CD4-positive, CD25-positive, alpha-beta regulatory T cell (primary cell): ENCODE measurements at places on chromosomes 1 and 21. TPM values are rescaled to one million over a fixed set of nuclear protein-coding genes. Genes with fewer than 3 reads are reported as not detected.

The SPRR2F gene
- total RNA-seq: not detected

The SYT14 gene
- not detected for total RNA-seq

The EDN2 gene
- 0.52 TPM for total RNA-seq

The WDR3 gene
- 11.4 TPM for total RNA-seq

DNA sequence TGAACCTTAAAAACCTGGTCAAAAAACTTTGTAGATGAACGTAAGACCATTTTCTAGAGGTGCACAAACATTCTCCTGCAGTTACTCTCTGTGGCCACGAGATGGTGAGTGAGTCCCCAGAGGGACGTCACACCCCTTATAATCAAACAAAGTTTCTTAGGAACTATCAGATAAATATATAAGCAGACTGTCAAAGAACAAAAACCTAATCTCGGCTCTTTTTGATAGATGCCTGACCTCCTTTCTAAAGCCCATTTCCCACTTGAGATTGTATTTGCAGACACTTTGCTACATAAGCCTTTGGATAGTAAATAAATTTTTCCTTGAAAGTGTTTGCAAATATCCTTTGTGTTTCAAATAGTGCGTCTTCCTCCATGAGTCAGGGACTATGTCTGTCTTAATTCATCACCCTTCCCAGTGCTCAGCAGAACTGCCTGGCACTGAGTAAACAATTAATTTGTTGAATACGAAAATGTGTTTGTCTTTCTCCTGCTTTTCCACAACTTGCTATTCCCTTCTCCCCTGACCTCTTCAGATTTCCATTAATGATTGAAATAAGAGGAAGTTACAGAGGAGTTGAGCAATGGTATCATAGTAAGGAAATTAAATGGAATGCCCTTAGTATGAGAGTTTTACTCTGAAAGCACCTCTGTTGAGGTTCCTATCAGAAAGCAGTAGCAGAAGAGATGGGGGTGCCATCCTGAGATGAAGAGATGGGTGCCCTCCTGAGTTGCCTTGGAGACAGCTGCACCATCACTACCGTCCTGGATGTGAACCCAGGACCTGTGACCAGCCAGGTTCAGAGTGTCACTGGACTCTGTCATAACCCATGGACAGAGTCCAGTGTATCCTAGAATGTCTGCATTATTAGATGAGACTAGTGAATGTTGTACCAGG is 57.8 kb upstream of the RAVER2 start:
- peak; percentile 42 for DNase-seq

GRCh38 chr21:40567501-40567900 is 279.5 kb downstream of the DSCAM start:
- DNase-seq: no peak

DNA sequence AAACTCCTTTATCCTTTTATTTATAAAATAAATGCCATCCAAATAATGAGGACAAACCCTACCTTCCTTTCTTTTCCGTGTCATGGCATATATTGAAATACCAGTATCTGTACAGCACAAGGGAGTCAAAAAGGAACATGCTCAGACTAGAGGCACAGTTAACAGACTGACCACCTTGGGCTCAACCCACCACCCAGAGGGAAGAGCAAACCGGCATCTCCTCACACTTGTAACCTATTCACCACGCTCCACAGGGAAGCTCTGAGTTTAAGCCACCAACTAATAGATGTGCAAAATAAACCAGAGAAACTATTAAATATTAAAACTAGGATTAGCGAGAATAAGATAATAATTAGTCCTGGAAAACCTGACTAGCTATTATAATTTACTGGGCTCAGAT is 112.7 kb downstream of the SIPA1L2 start:
- DNase-seq: no peak

GRCh38 chr1:958823-959730 is at the start of gene NOC2L:
Gene NOC2L (minus strand): TSS chr1:959256. CDS start chr1:959240, 16 bp downstream.
- peak; percentile 92 for DNase-seq

DNA sequence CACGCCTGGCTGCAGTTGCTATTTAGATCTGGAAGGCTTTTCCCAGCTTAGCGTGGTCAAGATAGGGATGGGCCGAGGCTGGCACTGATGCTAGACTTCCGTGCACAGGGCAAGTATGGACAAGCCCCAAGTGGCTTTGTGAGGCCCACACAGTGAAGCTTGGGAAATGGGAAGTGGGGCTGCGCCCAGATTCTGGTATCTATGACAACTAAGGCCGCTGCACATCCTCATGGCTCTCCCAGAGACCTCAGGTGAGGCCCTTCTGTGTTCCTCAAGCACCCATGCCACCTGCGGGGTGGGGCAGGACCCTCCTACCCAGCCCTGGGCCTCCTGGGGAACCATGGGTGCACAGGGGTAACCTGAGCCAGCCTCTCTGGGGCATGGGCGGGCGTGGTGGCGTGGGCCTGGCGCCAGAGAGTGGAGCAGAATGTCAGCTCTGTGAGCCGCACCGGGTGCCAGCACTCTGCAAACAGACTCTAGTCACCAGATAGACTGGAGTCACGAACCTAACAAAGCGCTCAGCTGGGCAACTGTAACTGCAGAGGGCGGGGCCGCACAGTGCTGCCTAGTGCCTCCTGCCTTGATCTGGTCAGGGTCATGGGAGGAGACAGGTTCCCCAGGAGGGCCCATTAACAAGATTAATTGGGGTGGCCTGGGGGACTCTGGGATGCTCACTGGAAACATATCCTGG is 46.4 kb downstream of the ELF3 start:
- DNase-seq: no peak

- DNase-seq: no peak
These were observed 25.4 kb downstream of the UMODL1 start for GRCh38 chr21:42096566-42096965.

- DNase-seq: no peak
These were observed 10.4 kb downstream of the GABRD start for GRCh38 chr1:2029561-2029960.

DNA sequence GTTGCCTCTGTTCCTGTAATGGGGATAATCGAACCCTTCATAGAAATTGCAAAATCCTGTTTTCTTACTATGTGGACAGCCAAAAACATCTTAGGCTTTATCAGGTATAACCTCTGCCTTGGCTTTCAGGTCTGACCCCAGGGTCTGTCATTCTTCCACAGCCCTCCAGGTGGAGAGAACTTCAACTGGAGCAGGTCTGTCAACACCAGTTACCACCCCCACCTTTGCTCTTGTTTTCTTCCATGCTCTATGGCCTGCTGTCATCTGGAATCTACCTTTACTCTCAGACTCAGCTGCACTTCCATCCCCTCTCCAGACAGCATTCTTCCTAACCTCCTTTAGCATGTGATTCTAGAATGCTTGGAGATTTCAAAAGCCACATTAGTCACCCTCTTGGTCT is 10.4 kb upstream of the GJA9 start:
- no peak for DNase-seq
